Left ventricle myocardium inferior (tissue), 1 donor: ENCODE measurements at places on chromosomes 3 and 15.

- no peak for DNase-seq
These were observed 38.2 kb downstream of the FILIP1L start for GRCh38 chr3:100075851-100076730.

DNA sequence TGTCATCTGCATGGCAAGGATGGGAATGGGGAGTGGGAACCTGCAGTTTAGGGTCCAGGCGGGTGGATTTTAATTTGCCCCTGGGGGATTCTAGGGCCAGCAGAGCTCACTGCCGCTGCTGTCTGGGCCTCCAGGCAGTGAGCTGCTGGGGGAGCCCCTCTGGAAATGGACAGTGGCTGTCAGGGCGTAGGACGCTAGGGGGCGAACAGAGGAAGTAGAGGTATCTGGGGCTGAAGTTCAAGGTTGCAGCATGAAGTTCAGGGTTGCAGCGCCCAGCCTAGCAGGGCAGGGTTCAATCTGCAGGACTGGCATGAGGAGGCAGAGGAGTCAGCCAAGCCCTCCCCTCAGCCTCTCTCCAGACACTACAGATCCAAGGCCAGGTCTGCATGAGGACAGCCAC is 49.5 kb downstream of the APBA2 start:
- DNase-seq, result no peak

- no peak for DNase-seq
These were observed 44.2 kb downstream of the ACAD9 start for GRCh38 chr3:128923576-128923975.

DNA sequence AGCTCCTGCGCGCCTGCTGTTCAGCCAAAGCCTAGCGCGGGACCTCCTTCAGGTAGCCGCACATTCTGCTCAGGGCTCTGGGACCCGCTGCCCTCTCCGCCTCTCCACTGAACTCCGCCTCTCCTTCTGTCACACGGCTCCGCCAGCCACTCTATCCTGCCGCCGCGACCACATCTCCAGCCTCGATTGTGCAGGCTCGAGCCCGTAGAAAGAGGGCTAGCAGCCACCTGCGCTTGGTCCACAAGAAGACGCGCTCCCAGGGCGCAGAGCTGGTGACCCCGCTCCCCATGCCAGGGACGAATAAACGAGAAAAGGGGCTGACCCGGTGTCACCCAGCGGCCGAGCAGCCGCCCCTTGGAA is 1.1 kb upstream of the VIPR1 start:
- DNase-seq, result no peak

DNA sequence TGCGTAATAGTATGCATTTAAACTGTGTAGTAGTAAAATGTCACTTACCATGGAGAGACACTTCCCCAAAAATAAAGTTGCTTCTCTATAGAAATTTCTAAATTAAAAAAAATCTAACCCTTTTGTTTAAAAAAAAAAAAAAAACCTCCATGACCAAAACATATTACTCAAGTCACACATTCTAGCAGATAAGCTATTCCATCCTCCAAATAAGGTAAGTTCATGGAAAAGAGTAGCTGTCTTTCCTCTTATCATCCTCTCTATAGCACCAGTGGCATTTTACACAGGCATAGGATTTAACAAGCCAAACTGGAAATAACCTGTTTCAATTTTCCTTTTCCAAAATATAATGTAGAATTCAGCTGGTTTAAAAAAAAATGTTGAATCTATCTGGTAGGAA is 57.4 kb downstream of the LRRFIP2 start:
- DNase-seq, result no peak

DNA sequence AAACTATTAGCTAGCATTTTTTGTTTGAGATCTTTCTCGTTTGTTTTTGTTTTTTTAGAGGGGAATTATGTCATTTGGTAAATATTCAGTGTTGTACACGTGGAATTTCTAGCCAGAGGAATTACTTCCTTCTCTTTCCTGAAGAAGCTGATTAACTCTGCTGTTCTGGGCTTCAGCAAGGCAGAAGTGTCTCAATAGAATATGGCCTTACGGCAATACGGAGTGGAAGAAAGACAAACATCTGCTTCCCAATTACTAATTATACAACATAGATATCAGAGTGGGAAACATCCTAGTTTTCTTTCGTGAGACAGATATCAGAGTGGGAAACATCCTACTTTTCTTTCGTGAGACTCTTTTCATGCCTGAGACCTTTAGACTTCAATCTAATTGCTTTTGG is 11.9 kb downstream of the P3H2 start:
- no peak for DNase-seq

GRCh38 chr3:146256851-146257486 is 6.1 kb upstream of the PLSCR4 start:
- DNase-seq, result no peak

- DNase-seq, result peak; percentile 67
These were observed 13.9 kb upstream of the ANPEP start for GRCh38 chr15:89828281-89829145.

GRCh38 chr3:4581124-4581424 is 87.9 kb downstream of the ITPR1 start:
- no peak for DNase-seq

GRCh38 chr15:83880529-83880928 is 226.6 kb downstream of the ADAMTSL3 start:
- DNase-seq, result no peak

DNA sequence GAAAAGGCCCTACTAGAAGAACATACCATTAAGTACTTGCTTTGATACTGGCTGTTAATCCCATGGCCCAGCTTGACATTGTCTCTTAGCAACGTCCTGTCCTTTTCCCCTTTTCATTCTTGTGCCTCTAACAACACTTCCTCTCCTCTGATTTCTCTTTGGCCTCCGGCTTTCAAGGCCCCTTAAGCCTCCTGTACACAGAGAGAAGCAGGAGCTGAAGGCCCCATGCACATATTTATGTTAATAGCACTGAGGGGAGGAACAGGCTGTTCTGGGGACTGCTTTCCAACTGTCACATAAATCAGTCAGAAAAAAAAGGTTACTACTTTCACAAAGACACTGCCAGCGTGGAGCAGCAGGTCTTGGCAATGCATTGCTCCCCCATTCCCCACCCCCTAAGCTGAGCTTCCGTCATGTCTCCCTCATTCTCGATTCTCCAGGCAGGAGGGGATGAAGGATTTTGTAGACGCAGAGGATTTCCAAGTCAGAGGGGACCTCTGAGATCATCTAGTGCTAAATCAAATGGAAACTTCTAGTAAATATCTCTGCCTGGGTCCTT is 257.4 kb upstream of the ADAMTS9 start:
- DNase-seq, result no peak

GRCh38 chr15:39345176-39345575 is 235.7 kb upstream of the THBS1 start:
- DNase-seq, result no peak
